NCI-H1105 (cell line): ENCODE measurements at places on chromosomes 16 and 17.
A peak's percentile ranks its signal among the peaks of the same experiment; 100 is the strongest.

GRCh38 chr17:56203430-56203829, 50.2 kb downstream of the ANKFN1 start:
- DNase-seq: no peak

- DNase-seq: no peak
These were observed 388.0 kb downstream of the WWOX start for GRCh38 chr16:78487471-78487870.

- no peak for DNase-seq
These were observed 89.7 kb upstream of the CCL1 start for GRCh38 chr17:34452769-34453168.

DNA sequence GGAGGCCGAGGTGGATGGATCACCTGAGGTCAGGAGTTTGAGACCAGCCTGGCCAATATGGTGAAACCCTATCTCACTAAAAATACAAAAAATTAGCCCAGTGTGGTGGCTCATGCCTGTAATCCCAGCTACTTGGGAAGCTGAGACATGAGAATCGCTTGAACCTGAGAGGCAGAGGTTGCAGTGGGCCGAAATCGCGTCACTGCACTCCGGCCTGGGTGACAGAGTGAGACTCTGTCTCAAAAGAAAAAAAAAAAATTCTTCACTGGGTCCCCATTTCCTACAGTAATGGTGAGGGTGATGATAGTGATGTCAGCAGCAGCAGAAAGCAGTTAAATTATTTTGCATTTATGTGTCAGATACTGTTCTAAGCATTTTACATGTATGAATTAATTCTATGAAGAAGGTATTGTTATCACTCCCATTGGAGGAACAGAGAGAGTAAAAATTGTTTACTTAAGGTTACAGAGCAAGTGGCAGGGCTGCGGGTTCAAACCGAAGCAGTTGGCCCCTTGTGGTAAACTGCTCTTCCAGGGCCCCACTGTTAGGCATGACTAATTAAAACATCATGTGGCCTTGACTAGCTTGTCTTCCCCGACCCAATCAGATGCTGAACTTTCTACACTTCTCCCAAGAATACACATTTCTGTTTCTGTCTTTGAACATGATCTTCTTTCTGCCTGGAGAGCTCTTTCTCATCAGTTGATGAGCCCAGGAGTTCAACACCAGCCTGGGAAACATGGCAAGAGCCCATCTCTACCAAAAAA, 45.8 kb downstream of the STAT3 start:
- no peak for DNase-seq

GRCh38 chr17:43021741-43022512, at the start of gene VAT1:
TSS of gene VAT1 (minus strand) at chr17:43022385. CDS start at chr17:43022322, 63 bp downstream.
- peak; percentile 31 for DNase-seq

DNA sequence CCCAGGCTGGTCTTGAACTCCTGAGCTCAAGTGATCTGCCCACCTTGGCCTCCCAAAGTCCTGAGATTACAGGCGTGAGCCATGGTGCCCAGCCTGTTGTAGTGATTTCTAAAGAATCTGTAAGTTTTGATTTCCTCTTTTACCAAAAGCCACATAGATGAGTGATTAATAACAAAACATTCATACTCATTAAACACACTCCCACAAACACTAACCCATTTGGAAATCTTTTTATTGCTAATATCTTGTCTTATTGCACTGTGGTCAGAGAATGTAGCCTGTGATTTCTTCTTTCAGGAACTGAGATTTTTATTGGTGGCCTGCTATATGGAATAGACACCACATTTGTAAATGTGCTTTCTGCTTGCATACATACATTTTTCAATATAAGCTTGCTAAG, 31.6 kb downstream of the MYH10 start:
- DNase-seq: no peak

DNA sequence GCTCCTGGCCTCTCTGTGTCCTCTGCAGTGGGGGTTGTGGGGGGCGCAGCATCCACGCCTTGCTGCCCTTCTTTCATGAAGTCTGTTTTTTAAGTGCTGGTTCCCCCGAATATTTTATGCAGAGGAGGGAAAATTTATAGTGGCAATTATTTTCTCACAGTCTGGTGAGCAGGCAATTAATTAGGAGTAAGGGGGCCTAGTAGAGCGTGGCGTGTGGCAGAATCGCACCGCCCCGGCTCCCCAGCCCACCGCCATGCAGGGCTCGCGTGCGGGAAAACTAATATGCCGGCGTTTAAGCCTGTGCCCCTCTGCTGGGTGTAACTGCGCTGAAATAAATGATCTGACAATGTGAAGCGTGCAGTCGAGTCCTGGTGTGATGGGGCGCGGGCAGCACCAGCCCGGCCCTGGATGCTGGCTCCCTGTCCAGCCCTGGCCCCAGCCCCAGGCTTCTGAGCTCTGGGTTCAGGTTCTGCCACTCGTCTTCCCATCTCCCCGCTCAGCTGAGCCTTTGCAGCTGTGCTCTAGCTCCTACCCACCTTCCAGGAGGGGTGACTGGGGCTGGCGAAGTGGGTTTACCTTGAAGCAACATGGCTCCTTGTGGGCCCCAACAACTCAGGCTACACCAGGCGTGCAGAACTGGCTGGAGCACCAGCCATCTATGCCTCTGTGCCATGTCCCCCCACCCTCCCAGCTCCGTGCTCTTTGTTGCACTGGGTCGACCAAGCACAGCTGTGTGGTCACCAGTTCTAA, 13.8 kb downstream of the ENGASE start:
- DNase-seq: no peak

DNA sequence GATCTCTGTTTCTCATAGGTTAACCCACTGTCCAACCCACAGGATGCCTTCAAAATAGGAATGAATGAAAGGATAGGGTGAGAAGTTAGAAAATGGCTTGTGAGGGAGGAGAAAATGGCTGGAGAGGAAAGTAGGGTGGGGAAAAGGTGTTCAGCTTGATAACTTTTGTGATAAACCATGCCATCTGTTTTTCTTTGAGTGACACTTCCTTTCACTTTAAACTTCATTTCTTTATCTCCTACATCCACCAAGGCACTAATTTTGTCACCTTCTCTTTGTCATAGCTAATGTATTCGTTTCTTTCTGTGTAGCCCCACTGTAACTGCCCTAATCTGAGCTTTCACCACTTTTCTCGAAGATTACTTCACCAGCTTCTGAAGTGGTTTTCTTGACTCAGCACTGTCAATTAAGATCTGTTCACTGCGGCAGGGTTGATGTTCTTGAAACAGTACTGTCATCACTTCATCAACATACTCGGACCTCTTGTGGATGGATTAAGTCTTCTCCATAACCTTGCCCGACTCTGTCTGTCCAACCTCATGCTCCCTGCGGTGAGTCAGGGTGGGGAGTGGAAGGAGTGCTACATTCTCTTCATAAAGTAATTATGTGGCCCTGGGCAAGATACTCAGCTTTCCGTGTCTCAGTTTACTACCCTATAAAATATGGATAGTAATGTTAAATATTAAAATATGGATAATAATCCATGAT, 5.5 kb upstream of the KRT10 start:
- DNase-seq: no peak

- DNase-seq: no peak
These were observed 2.2 kb upstream of the ARL4D start for GRCh38 chr17:43396491-43397060.

- DNase-seq: no peak
These were observed 140.7 kb downstream of the C16orf78 start for GRCh38 chr16:49514073-49514980.

- no peak for DNase-seq
These were observed 103.2 kb downstream of the NTN1 start for GRCh38 chr17:9124554-9124935.

GRCh38 chr17:74515941-74516340, 15.3 kb downstream of the CD300LB start:
- no peak for DNase-seq

DNA sequence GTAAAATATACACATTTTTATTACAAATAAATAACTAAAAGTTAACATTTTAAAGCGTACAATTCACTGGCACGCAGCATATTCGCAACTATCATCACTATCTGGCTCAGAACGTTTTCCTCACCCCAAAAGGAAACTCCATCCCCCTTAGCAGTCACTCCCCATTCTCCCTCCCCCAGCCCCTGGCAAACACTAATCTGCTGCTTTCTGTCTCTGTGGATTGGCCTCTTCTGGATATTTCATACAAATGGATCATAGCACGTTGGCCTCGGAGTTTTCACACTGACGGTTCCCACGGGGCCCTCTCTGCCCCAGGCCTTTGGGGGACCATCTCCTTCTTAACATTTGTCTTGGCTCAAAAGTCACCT, 64.6 kb downstream of the RTN4RL1 start:
- DNase-seq: no peak

- DNase-seq: no peak
These were observed 289.4 kb downstream of the SEC14L1 start for GRCh38 chr17:77429969-77430752.
